Tibial nerve (tissue), 4 donors: ENCODE measurements at places on chromosomes 6 and 20. TPM values are rescaled to one million over a fixed set of nuclear protein-coding genes. Genes with fewer than 3 reads are reported as not detected.
A peak's percentile ranks its signal among the peaks of the same experiment; 100 is the strongest.

- no peak overlapping the region for H3K4me3 ChIP-seq
- no peaks in the 10 kb centered on the region for H3K36me3 ChIP-seq
- H3K27me3 ChIP-seq: no peaks in the 10 kb centered on the region
- no peak for DNase-seq
- H3K27ac ChIP-seq: no peak overlapping the region
- H3K4me1 ChIP-seq: no peaks in the 10 kb centered on the region
Observed at GRCh38 chr6:134701301-134701700, 248.6 kb downstream of the ALDH8A1 start.

DNA sequence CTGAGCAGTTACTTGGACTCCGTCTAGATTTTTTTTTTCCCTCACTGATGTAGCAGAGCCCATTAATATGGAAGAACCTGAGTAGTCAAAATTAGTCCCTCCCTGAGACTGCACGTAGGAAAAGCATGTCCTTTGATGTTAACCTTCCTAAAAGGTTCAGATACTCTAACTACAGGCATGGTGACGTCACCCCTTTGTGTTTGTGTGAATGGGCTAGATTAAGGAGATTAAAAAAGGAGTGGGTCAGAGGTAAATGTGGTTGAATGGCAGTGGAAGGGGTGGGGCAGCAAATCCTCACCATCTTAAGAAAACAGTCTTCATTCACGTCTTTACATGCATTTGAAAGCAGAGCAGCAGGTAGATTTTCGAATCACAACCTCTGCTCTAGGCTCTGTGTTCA is 521.1 kb downstream of the TFAP2B start:
- H3K4me3 ChIP-seq: no peak overlapping the region
- no peak for DNase-seq
- H3K36me3 ChIP-seq: no peaks in the 10 kb centered on the region
- H3K27ac ChIP-seq: no peak overlapping the region
- H3K4me1 ChIP-seq: no peaks in the 10 kb centered on the region
- no peaks in the 10 kb centered on the region for H3K27me3 ChIP-seq

DNA sequence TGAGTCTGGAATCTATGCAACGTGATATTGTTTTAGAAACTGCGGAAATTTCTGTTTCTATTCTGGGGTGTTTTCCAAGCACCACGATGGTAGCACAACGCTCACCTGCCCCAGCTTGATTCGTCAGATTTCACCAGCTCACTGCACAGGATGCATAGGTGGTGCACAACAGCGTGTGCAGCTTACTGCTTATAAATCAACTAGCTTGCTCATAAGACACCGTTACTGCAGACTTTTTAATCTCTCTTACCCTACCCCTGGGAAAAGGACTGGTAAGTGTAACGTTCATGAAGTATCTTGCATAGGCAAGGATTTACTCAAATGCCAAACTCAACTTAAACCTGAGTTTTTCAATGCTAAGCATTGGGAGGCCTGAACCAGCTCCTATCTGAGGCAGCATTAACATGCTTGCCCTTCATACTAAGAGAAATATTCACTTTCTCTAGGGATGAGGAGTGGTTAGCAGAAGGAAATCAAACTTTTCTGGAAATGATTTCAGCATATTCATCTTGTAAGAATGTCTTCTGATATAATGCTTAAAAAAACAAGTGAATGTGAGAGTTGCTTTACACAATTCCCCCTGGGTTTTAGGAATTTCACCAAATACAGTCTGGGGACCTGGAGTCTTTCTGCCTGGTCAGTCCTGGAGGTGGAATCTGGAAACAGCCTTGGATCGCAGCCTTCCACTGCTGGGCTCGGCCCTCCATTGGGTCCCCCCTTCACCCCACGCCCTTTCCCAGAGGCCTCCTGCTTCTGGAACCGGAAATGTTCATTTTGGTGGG is 100.6 kb downstream of the DACT2 start:
- H3K27ac ChIP-seq: peak overlapping the region; percentile 59
- DNase-seq: no peak
- no peak overlapping the region for H3K4me3 ChIP-seq
- H3K4me1 ChIP-seq: peaks cover 45% of the 10 kb centered on the region

GRCh38 chr6:10412461-10413261 is 2.2 kb downstream of the TFAP2A start:
- peaks cover 61% of the 10 kb centered on the region for H3K4me1 ChIP-seq
- peak overlapping the region; percentile 74 for H3K27ac ChIP-seq
- no peak for DNase-seq
- H3K27me3 ChIP-seq: peaks cover 2% of the 10 kb centered on the region

The PGC gene
- total RNA-seq: not detected

DNA sequence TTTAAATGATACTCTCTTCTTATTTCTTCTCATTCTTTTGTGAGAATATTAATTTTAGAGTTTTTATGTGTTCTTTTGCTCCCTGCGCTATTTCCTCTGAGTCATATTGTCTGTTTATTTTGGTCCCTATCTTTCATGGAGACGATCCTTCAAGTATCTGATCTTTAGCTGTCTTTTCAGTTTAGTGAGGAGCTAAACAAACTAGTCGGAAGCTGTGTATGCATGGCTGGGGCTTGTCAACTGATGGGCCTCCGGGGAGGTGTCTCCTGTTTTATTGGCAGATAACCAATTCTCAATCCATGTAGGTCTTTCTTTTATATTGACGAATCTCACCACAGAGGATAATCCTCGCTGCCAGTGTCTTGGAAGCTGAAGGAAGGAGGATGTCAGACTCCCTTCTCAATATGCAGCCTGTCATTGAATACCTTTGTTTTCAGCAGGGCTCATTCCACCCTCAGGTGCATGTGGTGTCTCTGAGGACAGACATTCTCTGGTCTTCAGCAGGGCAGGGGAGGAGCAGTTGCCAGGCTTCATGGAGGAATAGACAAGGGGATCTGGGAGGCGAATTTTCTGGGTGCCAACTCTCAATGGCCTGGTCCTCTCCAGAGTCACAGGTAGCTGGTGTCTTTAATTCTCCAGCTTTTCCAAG is 64.9 kb downstream of the RNF182 start:
- H3K27ac ChIP-seq: no peak overlapping the region
- H3K36me3 ChIP-seq: no peaks in the 10 kb centered on the region
- no peaks in the 10 kb centered on the region for H3K4me1 ChIP-seq
- no peaks in the 10 kb centered on the region for H3K27me3 ChIP-seq

- DNase-seq: no peak
- H3K36me3 ChIP-seq: no peaks in the 10 kb centered on the region
- no peak overlapping the region for H3K27ac ChIP-seq
- H3K4me3 ChIP-seq: no peak overlapping the region
- H3K27me3 ChIP-seq: no peaks in the 10 kb centered on the region
Observed at GRCh38 chr6:136069119-136069518, 181.0 kb downstream of the MTFR2 start.

- DNase-seq: peak; percentile 19
- no peaks in the 10 kb centered on the region for H3K27me3 ChIP-seq
- no peaks in the 10 kb centered on the region for H3K36me3 ChIP-seq
- H3K4me3 ChIP-seq: peak overlapping the region; percentile 85
- peak overlapping the region; percentile 94 for H3K27ac ChIP-seq
Observed at GRCh38 chr6:57221191-57221935, 744 bp downstream of the RAB23 start.

The DEK gene
- 112 TPM for total RNA-seq

The RAMACL gene
- 8.5 TPM for total RNA-seq

The SLC32A1 gene
- not detected for total RNA-seq

The ETV7 gene
- 9.2 TPM for total RNA-seq

DNA sequence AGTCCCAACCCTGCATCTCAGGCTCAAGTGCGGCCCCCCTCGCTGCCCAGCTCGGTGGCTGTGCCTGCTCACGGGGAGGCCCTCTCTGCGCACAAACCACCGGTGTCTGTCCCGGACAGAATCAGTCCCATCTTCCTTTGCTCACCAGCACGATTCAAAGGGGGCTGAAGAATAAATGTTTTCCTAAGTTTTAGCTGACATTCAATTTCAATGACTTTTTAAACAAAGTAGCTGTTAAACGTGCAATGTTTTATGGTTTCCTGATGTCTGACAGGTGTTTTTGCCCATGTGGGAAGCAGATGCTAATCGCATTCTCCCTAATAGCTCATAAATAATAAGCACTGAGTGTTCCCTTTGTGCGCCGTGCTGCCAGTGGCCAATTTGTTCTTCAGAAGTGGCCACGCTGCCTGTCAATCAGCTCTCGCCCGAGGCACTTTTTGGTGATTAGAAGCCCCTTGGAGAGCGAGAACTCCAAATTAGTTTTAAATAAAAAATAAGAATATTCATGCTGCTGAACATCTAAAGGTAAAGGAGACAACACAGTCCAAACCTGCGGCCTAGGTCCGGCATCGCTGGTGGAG is 26.3 kb downstream of the BHLHE23 start:
- no peak overlapping the region for H3K4me3 ChIP-seq
- no peaks in the 10 kb centered on the region for H3K4me1 ChIP-seq
- H3K27ac ChIP-seq: no peak overlapping the region
- DNase-seq: no peak
- no peaks in the 10 kb centered on the region for H3K36me3 ChIP-seq
- H3K27me3 ChIP-seq: peaks cover 98% of the 10 kb centered on the region

GRCh38 chr6:11460001-11460668 is 77.4 kb upstream of the TMEM170B start:
- H3K4me1 ChIP-seq: no peaks in the 10 kb centered on the region
- H3K27ac ChIP-seq: no peak overlapping the region
- no peak overlapping the region for H3K4me3 ChIP-seq
- no peak for DNase-seq
- no peaks in the 10 kb centered on the region for H3K36me3 ChIP-seq

The TFAP2B gene
- not detected for total RNA-seq

- no peaks in the 10 kb centered on the region for H3K4me1 ChIP-seq
- H3K27me3 ChIP-seq: no peaks in the 10 kb centered on the region
- H3K36me3 ChIP-seq: no peaks in the 10 kb centered on the region
- no peak overlapping the region for H3K27ac ChIP-seq
- no peak for DNase-seq
- no peak overlapping the region for H3K4me3 ChIP-seq
Observed at GRCh38 chr6:92459606-92460005, 959.8 kb downstream of the EPHA7 start.

DNA sequence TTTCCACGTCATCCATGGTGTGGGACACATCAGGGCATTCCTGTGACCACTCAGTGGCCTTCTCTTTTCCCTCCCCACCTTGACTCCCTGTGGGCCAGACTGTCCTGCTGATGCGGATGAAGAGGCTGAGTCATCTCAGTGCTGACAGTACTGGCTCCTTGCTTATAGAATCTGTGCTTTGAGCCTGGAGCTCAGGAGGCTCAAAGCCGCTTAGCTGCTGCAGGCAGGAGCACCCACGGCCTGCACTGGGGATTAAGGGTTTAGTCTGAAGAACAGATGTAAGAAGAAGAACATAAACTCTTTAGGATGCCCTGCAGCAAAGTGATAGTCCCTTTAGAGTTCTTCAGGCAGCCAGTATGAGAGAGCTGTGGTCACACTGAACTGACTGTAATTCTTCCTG is 642.0 kb upstream of the CHD6 start:
- H3K27ac ChIP-seq: no peak overlapping the region
- H3K4me3 ChIP-seq: no peak overlapping the region
- no peaks in the 10 kb centered on the region for H3K4me1 ChIP-seq
- no peaks in the 10 kb centered on the region for H3K27me3 ChIP-seq
- H3K36me3 ChIP-seq: no peaks in the 10 kb centered on the region
- no peak for DNase-seq

DNA sequence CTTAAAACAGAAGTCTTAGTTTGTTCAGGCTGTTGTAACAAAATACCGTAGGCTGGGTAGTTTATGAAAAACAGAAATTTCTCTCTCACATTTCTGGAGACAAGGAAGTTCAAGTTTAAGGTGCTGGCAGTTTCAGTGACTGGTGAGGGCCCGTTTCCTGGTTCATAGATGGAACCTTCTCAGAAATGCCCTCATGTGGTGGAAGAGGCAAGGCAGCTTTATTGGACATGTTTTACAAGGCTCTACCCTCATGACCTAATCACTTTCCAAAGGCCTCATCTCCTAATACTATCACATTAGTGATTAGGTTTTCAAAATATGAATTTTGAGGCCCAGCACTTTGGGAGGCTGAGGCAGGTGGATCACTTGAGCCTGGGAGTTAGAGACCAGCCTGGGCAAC is 2.4 kb downstream of the HEBP2 start:
- no peaks in the 10 kb centered on the region for H3K27me3 ChIP-seq
- H3K27ac ChIP-seq: no peak overlapping the region
- H3K4me3 ChIP-seq: no peak overlapping the region

- peaks cover 8% of the 10 kb centered on the region for H3K27me3 ChIP-seq
- H3K4me3 ChIP-seq: no peak overlapping the region
- no peaks in the 10 kb centered on the region for H3K36me3 ChIP-seq
- no peaks in the 10 kb centered on the region for H3K4me1 ChIP-seq
Observed at GRCh38 chr6:33896391-33897188, 92.8 kb upstream of the MLN start.

DNA sequence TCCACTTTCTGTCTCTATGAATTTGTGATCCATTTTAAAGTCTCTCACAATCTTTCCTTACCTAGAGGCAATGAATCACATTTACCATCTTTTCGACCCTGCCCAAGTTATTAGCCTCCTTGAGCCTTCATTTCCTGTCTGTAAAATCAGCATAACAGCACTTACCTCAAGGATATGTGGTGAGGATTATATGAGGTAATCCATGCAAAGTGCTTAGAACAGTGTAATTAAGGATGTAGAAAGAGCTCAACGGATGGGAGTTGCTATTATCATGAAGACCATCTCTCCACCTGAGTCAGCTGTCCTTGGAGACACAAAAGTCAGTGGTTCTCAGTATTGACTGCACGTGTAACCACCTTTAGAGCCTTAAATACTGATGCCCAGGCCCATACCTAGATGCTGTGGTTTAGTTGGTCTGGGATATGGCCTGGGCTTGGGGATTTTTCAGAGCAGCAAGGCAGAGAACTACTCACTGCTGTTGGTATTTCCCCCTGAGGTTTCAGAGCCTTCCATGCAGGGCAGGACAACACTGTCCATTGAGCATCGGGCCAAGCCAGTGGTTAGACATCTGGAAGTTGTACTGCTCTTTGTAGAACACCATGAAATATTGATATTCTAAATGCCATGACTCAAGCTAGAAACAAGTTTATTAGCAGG is 55.8 kb downstream of the LYRM2 start:
- H3K4me1 ChIP-seq: no peaks in the 10 kb centered on the region
- H3K27me3 ChIP-seq: no peaks in the 10 kb centered on the region
- H3K4me3 ChIP-seq: no peak overlapping the region
- H3K27ac ChIP-seq: no peak overlapping the region

GRCh38 chr20:54004445-54004844 is 65.9 kb downstream of the BCAS1 start:
- no peak overlapping the region for H3K4me3 ChIP-seq
- H3K27ac ChIP-seq: no peak overlapping the region
- no peak for DNase-seq
- H3K27me3 ChIP-seq: no peaks in the 10 kb centered on the region
- no peaks in the 10 kb centered on the region for H3K4me1 ChIP-seq

GRCh38 chr6:115602466-115602865 is 458.2 kb downstream of the FRK start:
- no peak overlapping the region for H3K27ac ChIP-seq
- no peak overlapping the region for H3K4me3 ChIP-seq
- H3K4me1 ChIP-seq: no peaks in the 10 kb centered on the region
- no peaks in the 10 kb centered on the region for H3K36me3 ChIP-seq
- no peaks in the 10 kb centered on the region for H3K27me3 ChIP-seq
- DNase-seq: no peak
